ENCODE measurements at places on chromosomes 3 and 15.
A peak's percentile ranks its signal among the peaks of the same experiment; 100 is the strongest.

GRCh38 chr3:196501316-196502044, 2.1 kb downstream of the RNF168 start:
- no peak for DNase-seq

DNA sequence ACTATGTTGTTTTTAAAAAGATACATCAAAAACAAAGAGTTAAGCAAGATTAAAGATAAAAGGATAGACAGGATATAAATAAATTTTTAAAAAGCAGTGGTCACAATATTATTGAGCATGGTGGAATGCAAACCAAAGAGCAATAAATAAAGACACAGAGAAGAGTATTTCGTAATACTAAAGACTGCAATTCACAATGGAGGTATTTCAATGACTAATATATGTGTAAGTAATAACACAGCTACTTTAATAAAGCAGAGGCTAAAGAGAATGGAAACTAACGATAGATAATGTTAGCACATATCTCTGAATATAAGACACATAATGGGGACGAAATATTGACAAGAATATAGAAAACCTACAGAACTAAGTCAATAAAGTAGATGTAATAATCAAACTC, 219.6 kb downstream of the WDR72 start:
- no peak for DNase-seq

GRCh38 chr3:189748046-189748445, 116.9 kb downstream of the TP63 start:
- no peak for DNase-seq

- peak; percentile 23 for DNase-seq
Observed at GRCh38 chr3:99808163-99808794, 9.4 kb upstream of the CMSS1 start.

GRCh38 chr3:124722589-124722988, 7.7 kb upstream of the UMPS start:
- DNase-seq = no peak

- DNase-seq = no peak
Observed at GRCh38 chr15:77187751-77188464, 117.0 kb upstream of the TSPAN3 start.

GRCh38 chr3:186790261-186790981, 7.0 kb downstream of the EIF4A2 start:
- DNase-seq = no peak

- no peak for DNase-seq
Observed at GRCh38 chr3:124557-125179, 71.9 kb upstream of the CHL1 start.

DNA sequence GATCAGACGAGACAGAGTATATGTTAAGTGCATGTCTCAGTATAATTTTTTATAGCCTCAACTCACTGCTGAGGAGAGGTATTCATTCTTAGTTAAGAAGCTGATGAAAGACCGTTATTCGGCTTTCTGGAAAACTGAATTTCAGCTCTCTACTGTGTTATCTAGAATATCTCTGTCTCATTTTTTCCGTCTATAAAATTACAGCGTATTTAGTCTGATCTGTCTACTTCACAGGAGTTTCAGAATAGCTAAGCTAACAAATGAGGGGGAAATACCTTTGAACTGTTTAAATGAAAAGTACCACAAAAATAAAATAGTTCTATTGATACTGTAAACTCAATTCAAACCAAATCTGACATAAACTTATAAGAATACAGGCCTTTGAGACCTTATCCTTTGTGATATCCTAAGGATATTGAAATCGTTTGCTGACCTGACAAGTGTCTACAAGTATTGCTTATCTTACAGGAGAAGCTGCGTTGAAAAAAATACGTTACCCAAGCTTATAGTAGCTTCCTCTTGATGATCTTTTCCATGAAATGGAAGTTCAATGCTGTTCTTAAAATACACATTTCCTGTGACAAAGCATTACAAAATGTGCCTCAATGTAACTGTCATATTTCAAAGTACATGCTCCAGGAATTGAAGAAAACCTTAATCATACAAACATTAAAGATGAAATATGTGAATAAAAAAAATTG, 104.6 kb downstream of the IL1RAP start:
- DNase-seq = no peak

- no peak for DNase-seq
Observed at GRCh38 chr15:57857871-57858270, 151.4 kb downstream of the POLR2M start.

DNA sequence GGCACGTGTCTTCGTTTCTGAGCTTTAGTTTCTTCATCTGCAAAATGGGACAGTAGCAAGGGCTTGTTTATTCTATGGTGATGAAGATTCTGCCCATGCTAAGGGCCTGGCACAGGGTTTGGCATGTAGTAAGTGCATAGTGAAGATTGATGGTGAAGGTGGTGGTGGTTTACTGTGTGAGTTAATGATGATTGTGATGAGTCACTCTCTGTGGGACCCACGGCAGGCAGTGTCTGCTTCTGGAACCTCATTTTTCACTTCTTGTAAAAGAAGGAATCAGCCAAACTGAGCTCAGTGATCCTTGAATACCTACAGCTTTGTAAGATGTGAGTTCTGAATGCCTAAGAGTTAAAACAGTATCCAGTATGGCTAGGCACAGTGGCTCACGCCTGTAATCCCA, 86.2 kb upstream of the LRTM1 start:
- no peak for DNase-seq

DNA sequence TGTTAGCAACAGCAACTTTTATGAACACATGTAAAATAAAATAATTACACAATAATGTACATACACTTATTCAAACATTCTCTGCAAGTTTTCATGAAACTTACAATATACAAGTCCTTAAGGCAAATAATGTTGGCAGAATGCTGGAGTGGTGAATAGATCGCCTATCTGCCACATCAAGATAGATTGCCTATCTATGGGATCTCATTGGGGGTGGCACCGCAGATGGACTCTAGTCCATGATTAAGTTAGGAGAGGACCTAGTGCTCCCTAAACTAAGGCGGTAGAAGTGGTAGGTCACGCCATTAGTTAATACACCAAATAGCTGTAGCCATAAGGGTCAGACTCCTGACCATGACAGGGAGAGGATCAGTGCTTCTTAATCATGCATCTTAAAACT, 315.7 kb downstream of the GBE1 start:
- no peak for DNase-seq

- no peak for DNase-seq
Observed at GRCh38 chr3:192861972-192862371, 55.7 kb downstream of the MB21D2 start.

GRCh38 chr15:39244776-39245175, 336.1 kb upstream of the THBS1 start:
- DNase-seq = no peak

- no peak for DNase-seq
Observed at GRCh38 chr15:55277116-55277564, 12.5 kb downstream of the RAB27A start.

GRCh38 chr3:46065294-46065705, 38.0 kb upstream of the XCR1 start:
- no peak for DNase-seq

DNA sequence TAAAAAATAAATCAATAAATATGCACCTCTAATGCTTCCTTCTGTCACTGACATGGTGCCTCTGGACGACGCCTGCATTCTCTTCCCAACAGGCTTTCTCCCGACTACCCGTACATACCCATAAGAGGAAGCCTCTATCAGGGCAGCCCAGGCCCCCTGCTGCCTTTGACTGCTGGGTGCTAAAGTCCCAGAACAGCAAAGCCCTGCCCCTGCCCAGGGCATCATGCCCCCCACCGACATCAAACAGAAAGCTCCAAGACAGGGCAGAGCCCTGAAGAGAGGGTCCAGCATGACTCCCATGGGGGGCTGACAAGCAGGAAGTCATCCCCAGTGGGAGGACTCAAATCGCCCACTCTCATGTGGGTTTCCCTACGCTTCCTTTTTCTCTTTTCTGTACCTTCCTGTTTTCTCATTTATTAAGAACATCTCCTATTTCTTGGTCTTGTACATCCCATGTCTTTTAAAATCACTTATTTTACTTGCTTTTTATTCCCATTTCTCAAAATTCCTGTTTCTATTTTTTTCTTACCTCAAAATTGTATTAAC, 23.4 kb downstream of the XPC start:
- DNase-seq = no peak

- no peak for DNase-seq
Observed at GRCh38 chr3:38314764-38315487, 31.7 kb upstream of the XYLB start.

GRCh38 chr3:104911376-104911775, 455.3 kb upstream of the ALCAM start:
- no peak for DNase-seq

GRCh38 chr3:20240154-20240883, 54.3 kb upstream of the SGO1 start:
- DNase-seq = no peak

- DNase-seq = no peak
Observed at GRCh38 chr3:61177450-61177849, 73.8 kb downstream of the FHIT start.

DNA sequence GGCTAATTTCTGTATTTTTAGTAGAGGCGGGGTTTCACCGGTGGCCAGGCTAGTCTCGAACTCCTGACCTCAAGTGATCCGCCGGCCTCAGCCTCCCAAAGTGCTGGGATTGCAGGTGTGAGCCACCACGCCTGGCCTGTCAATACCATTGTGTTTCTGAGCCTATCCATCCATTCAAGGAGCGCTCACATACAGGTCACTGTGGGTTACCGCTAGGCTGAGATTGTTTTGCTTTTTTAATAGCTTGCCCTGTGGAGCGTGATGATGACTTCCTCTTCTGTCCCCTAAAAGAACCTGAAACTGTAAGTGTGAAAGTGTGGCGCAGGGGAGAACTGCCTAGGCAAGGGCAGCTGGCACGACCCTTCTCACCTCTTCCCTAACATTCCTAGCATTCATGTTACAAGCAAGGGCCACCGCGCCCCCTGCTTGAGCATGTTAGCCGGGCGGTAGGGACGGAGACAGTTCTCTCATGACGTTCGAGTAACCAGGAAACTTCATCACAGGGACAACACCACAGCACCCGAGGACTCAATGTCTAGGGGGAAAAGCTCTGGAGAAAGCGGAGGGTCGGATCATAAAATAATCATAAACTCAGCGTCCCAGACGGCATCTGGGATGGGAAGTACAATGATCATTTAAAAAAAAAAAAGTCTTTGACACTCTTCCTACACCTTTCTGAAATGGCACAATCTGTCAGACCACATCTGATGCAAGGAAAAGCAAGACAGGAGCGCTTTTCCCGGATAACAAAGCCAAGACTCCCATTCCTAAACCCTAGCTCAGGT, 790 bp downstream of the LAMP3 start:
- DNase-seq = no peak

GRCh38 chr3:23308986-23309625, 106.0 kb downstream of the UBE2E2 start:
- no peak for DNase-seq

- DNase-seq = peak; percentile 57
Observed at GRCh38 chr3:66380200-66380932, 120.5 kb downstream of the LRIG1 start.

- no peak for DNase-seq
Observed at GRCh38 chr15:81021321-81021720, 20.6 kb downstream of the TLNRD1 start.

DNA sequence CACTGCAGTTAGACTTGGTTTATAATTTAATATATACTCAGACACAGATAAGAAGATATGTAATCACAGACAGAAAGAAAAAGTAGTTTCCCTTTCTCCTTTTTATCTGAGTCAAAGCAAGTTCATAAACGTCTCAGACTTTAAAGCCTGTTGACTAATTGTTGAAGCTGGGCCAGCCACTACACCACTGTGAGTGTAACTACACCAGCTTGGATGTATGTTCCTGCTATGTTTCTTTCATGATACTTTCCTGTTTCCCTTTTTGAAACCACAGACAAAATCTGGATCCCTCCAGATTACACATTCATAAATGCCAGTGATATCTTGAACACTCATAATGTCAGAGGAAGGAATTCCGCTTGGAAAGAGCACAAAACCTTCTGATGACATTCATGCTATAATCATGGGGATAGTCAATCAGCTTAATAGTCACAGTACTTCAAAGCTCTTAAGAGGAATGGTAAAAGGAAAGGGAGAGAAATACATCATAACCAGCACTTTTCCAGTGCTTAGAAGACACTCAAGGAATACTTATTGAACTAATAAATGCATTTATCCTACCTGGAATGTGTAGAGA, 32.0 kb downstream of the KCNMB2 start:
- DNase-seq = no peak

DNA sequence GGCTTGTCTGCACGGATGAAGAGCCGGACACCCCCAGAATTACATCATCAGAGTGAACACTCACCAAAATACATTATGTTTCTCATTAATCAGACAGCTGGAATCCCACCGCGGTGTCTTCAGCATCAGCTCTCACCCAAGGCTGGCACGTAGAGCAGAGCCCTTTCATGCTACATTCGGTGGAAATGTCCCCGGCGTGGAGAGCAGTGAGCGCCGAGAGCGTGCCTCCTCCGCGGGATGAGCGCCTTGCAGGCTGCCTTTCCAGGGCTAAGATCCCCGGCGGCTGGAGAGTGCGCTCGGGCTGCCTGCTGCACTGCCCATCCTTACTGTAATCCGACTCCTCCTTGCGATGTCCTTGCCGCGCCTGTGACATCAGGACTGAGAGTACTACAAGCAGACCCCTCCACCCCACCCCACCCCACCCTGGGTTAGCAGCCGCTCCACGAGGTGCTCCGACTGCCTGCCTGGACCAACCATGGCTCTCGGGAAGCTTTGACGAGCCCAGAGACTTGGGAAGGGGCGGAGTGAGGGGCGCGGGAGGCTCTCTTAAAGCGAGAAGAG, at the start of gene ZNF385D:
TSS of gene ZNF385D (minus strand) at position 380 of the 561 bp plus-strand sequence. CDS start at position 86, 294 bp downstream.
- DNase-seq = peak; percentile 13

- no peak for DNase-seq
Observed at GRCh38 chr3:38040401-38040800, 1.4 kb downstream of the DLEC1 start.

GRCh38 chr3:102078854-102079808, 229.8 kb downstream of the NFKBIZ start:
- no peak for DNase-seq

DNA sequence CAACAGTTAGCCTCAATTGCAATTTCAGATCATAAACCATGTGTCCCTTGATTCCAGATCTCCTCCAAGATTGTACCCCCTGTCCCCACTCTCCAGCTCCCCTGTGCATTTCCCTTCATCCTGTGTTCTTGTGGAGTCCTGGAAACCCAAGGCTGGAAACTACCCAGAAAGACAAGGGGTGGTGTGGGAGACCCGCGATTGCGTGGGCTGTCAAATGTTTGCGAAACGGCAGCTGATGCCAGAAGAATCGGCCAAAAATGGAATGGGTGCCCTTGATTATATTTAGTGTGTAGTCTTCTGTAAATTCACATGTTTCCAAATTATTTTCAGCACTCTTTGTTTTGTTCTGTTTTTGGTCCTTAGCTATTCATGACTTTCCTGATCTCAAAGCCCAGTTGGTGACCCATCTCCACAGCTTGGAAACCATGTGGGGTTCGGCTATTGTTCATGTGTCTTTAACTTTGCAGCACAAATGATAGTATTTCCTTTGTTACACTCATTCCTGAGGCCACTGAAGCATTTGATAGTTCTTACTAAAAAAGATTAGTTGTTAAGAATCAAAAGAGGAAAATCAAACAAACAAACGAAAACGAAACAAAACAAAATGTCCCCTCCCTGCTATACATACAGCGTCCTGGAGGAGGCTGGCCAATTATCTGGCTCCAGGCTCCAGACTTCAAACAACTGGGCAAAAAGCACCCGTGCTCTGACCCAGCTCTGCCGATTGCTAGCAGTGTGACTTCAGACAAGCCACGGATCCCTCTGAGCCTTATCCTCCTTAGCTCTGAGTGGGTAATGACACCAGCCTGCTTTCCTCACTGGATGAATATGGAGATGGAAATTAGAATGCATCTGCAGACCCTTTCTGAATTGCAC, 120.9 kb downstream of the CACNA2D3 start:
- no peak for DNase-seq

GRCh38 chr3:5390221-5390620, 202.7 kb downstream of the EDEM1 start:
- DNase-seq = no peak

- no peak for DNase-seq
Observed at GRCh38 chr15:89115547-89115946, 27.3 kb downstream of the ABHD2 start.

All from hypothalamus (tissue), 51 donors.